ENCODE measurements at places on chromosomes 5 and 9. TPM values are rescaled to one million over a fixed set of nuclear protein-coding genes. Genes with fewer than 3 reads are reported as not detected.

TERT gene
- not detected for total RNA-seq

PITX1 gene
- 3.1 TPM for total RNA-seq

RHOBTB3 gene
- total RNA-seq = 337 TPM

ANKRD34B gene
- total RNA-seq = not detected

AP3S1 gene
- 87.8 TPM for total RNA-seq

TMCO6 gene
- total RNA-seq = 18.0 TPM

SLC36A3 gene
- total RNA-seq = not detected

DOCK2 gene
- total RNA-seq = 3.6 TPM

OLFML2A gene
- total RNA-seq = 33.7 TPM

IFNA6 gene
- total RNA-seq = not detected

SLC9A3 gene
- 0.51 TPM for total RNA-seq

THOC3 gene
- 14.4 TPM for total RNA-seq

ARID3C gene
- under 0.01 TPM for total RNA-seq

TNFSF8 gene
- total RNA-seq = not detected

ARL14EPL gene
- not detected for total RNA-seq

KIF24 gene
- 0.51 TPM for total RNA-seq

SLC23A1 gene
- total RNA-seq = not detected

FANCG gene
- 12.2 TPM for total RNA-seq

FBLL1 gene
- 3.9 TPM for total RNA-seq

SMIM33 gene
- not detected for total RNA-seq

ZDHHC11 gene
- 2.5 TPM for total RNA-seq

TMEM174 gene
- total RNA-seq = not detected

TAS2R1 gene
- not detected for total RNA-seq

DENND4C gene
- total RNA-seq = 74.2 TPM

CLIC3 gene
- 3.5 TPM for total RNA-seq

SREK1IP1 gene
- 13.5 TPM for total RNA-seq

SPATA31D4 gene
- total RNA-seq = not detected

CFAP90 gene
- total RNA-seq = not detected

FOXD4L5 gene
- under 0.01 TPM for total RNA-seq

PCDHGB7 gene
- 13.6 TPM for total RNA-seq

CARTPT gene
- not detected for total RNA-seq

GRAMD2B gene
- 12.1 TPM for total RNA-seq

LURAP1L gene
- total RNA-seq = 87.6 TPM

SLC24A2 gene
- total RNA-seq = under 0.01 TPM

KCNN2 gene
- total RNA-seq = 0.50 TPM

CSF1R gene
- total RNA-seq = not detected

All from fibroblast of lung (primary cell).